ENCODE measurements at places on chromosomes 3 and 15.

- peak; percentile 96 for DNase-seq
Measured at GRCh38 chr3:15647611-15648167, 46.1 kb downstream of the BTD start.

DNA sequence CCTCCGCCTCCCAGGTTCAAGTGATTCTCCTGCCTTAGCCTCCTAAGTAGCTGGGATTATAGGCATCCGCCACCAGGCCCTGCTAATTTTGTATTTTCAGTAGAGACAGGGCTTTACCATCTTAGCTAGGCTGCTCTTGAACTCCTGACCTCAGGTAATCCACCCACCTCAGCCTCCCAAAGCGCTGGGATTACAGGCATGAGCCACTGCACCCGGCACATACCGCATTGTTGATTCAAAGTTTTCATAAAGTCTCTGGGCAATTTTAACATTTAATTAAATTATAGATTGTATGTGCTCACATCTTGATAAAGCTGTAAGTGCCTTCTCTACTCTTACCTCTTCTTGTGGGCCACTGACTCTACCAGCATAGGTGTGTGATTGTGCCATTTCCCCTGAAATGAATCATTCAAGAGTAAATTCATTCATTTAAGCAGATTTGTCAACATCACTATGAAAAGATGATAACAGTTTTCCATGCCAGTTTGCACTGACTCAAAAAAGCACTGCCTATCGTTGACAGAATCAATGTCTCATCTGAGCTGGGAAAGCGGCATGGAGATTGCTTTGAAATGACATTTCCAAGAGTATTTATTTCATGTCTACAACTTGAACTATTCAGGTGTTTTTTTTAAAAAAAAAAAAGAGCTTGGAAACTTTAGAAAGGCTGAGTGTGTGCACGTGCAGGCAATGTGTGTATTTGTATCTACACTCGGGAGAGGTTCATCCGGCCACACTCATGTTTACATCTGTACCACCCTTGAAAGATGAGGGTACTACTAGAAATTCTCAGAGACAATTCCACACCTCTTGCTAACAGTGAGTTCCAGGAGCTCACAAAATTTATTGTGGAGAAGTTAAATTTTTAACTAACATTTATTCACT is 3.5 kb downstream of the BCL2A1 start:
- DNase-seq = no peak

DNA sequence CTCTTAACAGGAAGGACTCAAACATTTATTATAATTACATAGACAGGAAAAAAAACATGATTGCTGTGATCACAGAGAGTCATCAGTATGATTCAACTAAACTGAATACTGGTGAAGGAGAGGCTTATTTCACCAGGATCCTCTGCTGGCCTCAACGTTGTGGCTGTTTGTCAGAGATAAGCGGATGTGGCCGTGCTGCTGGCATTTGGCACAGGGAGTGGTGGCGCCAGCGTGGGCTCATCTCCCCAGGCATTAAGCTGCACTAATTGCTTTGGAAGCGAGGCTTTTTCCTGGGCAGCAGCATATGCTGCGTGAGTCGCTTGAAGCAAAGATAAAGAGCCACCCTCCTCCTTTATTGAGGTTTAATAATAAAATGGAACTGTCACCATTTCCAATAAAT is 306.7 kb downstream of the LRTM1 start:
- DNase-seq = no peak

DNA sequence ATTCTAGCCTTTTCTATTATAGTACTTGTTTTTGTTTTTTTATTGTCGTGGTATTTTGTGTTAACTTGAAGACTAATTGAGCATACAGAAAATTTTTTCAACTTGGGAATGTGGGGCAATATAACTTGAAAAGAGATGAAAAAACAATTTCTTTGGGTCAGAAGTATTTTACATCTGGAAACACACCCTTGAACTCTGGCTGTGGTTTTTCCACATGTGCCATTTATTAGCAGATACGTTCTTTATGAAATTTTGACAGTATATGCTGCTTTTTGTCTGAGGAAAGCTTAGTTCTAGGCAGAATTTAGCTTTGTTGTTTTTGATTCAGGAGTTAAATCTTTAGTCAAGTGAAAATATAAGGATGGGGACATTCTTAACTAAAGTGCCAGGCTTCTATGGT is 44.7 kb downstream of the TCF12 start:
- DNase-seq = no peak

DNA sequence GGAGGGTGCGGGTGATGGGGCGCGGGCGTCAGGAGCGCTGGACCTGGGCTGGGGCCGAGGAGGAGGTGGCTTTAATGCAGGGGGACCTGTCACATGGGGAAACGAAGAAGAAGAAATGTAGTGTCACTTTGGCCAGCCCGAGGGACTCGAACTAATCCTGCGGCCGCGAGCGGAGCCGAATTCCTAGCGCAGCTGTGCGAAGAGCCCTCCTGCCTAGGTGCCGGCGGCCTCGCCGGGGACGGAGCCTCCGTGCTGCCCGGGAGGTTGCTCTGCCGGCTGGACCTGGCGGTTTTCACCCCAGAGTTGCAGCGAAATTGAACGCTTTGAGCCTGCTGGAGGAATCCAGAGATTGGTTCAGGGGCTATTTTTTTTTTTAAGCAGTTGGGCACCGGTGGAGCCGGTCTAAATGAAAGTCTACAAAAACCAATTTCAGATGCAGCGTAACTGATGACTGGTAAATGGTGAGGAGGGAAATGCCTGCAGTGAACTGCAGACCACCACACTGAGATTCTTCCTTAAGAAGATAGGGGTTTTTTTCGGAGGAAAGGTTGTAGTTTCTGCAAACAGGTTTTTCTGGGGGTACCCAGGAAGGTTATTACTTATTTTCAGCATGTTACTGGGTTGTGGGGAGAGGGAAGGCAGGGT is 662 bp downstream of the TMEM108 start:
- DNase-seq = peak; percentile 4

DNA sequence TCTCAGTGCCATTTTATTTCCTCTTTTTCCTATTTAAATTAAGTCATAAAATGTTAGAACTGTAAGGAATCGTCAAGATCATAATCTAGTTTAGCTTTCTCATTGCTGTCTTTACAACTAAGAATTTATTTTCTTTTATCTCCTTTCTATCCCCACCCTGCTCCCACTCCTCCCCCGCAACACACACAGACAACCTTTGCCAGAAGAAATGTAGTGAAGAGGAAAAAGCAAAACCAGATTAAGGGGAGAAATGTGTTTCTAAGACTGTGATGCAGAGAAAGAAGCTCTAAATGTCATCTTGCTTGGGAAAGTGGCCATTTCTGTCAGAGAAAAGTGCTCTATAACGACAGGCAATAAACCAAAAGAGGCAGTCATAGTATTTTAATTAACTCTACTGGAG is 78.3 kb upstream of the MLF1 start:
- DNase-seq = no peak

DNA sequence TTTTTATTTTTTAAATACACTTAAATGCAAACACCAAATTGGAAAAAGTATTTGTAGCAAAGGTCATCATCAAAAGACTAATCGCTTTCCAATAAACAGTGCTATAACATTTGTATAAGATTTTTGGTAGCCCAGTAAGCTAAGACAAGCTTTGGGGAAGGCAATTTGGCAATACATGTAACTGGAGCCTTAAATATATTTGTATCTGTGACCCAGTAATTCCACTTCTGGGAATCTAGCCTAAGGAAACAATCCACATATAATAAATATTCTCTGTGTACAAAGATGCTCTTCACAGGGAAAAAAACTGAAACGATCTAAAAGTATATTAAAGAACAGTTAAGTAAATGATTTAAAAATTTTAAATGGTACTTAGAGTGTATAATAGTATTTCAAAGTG is 65.5 kb upstream of the TJP1 start:
- no peak for DNase-seq

GRCh38 chr3:197718891-197719290 is 17.8 kb downstream of the RUBCN start:
- peak; percentile 90 for DNase-seq

DNA sequence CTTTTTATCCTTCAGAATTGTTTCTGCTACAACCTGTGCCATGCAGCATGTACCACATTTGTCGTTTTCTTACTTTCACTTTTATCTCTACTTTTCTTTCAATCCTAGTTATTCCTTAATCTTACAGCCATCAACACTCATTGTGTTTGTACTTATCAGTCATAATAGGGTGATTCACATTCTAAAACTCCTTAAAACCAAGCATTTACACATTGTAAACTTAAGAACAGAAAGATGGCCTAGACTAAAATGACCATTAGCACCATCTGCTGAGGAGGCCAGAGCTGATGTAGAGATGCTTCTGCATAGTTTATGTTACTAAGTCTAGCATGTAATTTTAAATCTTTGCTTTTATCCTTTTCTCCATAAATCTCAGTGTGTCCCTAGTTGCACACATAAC is 25.5 kb downstream of the EIF2AK4 start:
- DNase-seq = no peak

DNA sequence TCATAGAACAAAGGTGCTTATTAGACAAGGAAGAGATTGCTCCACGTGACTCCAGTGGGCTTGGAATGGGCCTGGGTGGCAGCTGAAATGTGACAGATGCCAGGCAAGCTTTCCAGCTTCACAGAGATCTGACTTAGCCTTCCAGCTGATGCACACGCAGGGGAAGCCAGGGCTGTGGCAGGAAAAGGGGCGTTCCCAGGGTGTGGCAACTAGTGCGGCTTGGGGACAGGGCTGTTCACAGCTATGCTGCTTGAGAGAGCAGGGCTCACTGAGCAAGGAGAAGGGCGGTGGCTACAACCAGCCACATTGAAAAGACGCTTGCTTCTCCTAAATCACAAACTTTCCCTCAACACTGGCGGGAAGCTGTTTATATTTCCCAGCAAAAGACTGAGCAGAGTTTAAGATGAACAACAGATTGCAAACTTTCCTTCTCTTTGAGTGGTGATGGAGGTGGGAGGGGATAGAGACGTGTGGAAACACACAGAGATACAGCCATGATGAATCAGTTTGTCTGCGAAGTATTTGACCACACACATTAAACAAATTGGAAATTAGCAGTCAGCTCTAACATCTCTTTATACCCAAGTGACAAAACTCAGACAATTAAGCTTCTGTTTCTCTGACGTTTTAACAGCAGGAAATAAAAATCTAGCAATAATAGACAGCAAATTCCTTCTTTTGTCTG is 127.5 kb downstream of the BDH1 start:
- peak; percentile 72 for DNase-seq

- DNase-seq = peak; percentile 71
Measured at GRCh38 chr3:8970971-8971589, 7.8 kb upstream of the RAD18 start.

DNA sequence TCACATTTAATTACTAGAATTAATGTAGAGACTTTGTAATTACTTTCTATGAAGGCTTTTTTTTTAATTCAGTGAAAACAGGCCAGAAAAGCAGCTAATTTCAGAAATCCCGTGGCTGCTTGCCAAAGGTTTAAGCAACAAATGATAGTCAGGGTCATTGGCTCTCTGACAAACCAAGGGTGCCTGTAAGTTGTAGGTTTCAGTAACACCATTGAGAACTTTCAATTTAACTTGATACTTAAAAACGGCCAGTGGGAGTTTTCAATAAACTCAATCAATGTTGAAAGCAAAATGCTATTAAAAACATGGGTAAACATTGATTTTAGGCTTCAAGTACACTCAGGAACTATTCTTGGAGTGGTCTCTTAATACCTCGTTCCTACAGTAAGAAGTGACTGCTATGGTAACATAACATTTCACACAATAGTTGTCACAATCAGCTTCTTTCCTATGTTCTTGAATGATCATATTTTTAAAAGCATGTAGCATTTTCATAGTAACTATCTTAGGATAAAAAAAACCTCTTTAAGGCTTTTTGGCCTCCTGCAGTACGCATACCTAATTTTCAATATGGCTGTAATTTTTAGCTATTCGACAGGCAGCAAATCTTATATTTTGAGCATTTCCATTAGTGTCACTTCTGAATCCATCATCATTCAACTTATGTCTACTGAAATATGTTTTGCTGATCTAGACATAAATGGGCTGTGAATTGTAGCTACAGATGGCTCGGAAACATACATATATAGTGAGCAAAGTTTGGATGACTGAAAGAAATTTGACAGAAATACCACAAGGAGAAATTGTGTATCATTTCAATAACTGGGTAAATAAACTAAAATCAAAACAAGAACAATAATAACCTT is 592.1 kb upstream of the GBE1 start:
- DNase-seq = no peak

DNA sequence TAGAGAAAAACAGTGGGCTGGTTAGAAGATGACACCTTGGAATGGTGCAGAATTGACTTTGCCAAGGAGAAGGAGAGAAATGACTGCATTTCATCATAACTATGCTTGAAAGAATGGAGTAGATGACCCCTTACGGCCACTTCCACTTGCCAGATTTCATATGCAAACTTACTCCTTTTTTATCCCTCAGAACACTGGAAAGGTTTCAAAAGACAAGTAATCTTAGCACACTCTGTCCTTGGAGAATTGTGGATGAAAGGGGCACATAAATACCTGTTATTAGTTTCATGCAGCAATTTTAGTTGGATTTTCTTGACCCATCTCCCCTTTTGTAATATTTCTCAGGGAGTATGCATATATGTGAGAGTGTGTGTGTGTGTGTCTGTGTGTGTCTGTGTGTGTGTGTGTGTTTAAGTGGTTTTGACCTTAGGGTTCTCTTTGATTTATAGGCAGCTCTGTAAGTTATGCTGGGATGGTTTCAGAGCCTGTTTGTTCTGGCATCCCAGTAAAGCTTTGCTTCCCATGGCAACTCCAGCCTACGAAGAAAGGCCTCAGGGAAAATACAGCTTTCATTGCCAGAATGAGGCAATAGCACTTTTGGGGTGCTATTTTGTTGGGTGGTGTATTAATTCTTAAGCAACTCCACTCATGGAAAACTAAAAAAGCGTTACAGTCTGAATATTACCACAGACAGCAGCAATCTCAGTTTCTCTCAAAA is 122.2 kb upstream of the TP63 start:
- DNase-seq = no peak

DNA sequence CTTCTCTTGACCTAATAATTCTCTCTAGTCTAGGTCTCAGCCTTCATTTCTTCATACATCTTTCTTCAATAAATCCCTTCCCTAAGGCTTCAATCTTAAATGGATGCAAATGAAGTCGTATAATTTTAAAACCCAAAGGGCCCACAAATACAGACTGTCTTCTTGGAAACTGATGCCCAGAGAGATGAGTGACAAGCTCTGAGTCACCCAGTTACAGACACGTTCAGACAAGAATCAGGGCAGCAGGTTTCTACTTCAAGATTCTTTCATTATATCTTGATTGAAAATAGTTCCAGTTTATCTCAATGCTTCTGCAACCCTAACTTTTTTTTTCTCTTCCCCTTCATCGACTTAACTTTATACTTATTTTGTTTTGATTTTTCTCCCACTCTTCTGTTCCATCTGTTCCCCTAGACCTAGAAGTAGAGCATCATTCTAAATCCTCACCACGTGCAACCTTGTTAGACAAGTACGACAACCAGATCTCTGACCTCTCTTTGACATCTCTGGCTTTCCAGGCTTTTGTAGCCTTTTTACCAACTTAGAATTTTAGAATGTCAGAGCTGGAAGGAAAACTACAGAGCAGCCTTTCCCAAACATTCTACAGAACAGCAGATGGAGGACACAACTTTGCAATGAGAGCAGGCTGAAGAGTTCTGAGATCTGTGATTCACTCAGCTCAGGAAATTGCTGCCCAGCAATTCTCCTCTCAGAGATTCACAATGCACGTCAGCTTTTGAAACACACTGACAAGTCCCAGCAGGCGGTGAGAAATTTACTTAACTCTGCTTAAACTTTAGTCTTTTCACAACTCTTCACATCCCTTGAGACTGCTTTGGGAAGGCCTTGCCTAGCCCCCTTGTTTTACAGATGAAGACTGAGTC is 25.3 kb downstream of the NCEH1 start:
- peak; percentile 22 for DNase-seq

Data from EL (cell line).